ENCODE measurements at places on chromosomes 1 and 21.

DNA sequence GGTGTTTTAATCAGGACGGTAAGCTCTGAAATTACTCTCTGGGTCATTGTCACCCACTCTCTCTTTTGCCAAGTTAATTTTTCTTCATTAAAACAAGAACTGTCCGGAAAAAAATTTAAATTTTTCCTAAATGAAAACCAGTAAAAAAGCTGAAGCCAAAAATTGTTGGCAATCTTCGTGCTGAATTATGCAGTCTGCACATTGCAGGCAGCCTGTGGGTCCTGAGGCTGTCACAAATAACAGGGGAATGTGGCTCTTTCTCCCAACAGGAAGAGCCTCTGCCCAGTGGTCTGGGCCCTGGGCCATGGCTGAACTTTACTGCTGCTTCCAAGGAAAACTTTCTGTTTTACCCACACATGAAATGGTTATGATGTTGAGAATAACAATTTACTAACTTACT, 153.9 kb upstream of the SPAG17 start:
- peak; percentile 61 for DNase-seq

DNA sequence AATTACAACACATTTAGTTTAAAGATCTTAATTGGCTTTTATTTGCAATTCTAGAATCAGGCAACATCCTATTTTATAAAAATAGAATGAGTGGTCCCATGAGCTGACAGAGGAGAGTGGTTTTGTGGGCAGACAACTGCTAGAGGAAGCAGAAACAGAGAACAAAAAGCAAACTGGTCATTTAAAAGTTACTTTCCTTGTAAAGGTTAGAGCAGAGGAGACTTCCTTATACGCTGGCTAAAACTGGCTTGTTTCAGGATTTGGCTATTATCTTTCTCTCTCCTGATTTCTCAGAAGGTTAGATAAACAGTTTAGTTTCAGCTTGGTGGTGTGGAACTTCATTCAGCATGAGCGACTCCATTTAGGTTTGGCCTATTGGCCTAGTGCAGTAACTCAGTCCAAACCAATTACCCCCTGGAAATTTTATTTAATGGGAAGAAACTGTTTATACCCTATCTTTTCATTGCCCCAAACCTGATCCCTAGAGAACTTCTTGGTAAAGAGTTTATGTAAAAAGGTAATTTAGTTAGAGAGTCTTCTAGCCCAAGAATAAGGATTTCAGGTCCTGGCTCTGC, 32.2 kb upstream of the IL20 start:
- DNase-seq: no peak

DNA sequence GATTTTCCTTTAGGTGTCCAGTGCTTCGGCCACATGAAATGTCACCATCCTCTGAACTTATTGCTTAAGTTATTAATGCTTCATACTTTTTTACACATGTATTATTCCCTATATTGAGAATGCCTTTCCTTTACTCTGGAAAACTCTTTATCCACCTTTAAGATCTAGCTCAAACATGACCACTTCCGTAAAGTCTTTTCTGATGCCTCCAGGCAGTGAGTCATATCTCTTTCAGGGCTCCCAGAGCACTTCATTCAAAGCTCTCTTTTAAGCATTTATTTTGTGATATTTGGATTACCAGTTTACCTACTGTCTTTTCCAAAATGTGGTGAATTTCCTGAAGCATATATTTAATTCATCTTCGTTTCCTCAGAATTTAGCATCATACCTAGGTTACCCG, 178.9 kb downstream of the HS2ST1 start:
- DNase-seq: no peak

- DNase-seq: no peak
These were observed 178.5 kb upstream of the LYPLAL1 start for GRCh38 chr1:218995091-218995665.

DNA sequence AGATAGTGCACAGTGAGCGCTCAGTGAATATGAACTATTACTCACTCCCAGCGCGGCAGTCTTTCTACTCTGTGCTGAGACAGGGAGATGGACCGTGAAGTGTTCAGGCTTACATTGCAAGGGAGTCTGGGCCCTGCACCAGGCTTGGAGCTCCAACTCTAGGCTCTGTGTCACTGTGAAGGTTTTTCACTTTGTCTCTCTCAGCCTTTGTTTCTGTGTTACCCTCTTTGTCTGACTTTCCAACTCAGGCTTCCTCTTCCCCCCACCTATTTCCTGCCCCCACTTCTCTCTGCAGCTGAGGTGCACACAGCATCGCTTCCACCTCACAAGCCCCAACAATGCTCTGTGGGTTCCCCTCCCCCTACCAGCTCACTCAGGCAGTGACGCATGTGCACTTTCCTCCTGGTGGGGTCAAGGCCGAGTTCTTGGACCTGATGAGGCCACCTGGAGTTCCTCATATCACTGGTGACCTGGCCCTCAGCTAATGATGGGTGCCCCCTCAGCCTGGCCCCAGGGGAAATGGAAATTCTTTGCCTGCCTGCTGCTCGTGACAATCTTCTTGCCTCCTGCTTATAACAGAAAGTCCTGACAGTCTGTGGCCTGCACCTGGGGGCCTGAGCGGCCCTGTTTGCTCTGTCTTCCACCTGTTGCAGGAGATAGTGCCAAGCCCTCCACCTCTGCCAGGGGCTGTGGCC, 1.1 kb upstream of the LCK start:
- DNase-seq: no peak

DNA sequence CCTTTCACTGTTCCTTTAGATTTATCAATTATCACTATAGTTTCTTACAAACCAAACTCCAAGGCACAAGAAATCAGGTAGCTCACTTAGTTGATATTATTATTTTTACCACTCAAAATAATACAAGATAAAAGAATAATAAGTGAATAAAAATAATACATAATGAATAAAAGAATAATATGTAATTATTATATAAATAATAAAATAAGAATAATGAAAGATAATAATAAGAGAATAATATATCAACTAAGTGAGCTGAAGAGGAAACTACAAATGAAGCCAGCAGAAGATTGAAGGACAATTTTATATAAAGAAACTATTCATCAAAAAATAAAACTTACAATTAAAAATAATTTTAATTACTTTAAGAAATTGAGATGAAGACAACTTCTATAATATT, 90.6 kb downstream of the LRRIQ3 start:
- no peak for DNase-seq

DNA sequence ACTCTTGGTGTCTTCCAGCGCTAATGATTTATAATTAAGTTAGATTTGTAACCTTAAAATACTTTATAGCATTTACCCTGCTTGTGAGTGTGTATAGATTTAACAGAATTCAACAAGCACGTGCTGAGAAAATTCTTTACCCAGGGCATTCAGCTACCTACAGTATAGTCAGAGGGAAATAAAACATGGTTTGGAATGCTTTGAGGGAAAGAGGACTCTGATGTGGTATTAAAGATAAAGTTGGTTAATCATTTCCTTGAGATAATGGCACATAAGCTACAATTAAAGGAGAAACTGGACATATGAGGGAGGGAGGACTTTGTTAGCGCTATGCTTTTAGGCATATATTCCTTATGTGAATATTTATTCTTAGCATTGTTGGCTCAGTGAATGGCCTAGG, 26.4 kb upstream of the IL12RB2 start:
- no peak for DNase-seq

GRCh38 chr1:24111996-24112779, at the start of gene MYOM3:
MYOM3 (minus strand) TSS chr1:24112135; CDS start chr1:24108636, 3,499 bp downstream.
- DNase-seq: peak; percentile 84

DNA sequence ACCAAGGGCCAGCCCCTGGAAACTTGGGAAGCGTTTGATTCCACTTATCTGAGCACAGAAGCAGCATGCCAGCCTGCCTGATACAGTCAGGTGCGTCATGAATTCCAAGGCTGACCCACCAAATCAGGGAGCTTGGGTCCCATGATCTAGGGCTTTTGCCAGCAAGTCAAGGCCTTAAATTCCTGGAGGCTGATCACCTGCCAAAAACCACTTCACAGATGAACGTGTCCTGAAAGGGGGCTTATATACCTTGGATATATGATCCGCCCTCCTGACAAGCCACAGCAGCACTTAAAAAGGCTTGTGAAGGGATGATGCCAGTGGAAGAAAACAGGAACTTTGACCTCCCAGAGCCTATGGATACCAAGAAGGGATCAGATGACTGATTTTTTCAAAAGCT, 24.0 kb upstream of the CLIC6 start:
- DNase-seq: no peak

GRCh38 chr1:178485541-178485981, 11.2 kb downstream of the CLEC20A start:
- no peak for DNase-seq

DNA sequence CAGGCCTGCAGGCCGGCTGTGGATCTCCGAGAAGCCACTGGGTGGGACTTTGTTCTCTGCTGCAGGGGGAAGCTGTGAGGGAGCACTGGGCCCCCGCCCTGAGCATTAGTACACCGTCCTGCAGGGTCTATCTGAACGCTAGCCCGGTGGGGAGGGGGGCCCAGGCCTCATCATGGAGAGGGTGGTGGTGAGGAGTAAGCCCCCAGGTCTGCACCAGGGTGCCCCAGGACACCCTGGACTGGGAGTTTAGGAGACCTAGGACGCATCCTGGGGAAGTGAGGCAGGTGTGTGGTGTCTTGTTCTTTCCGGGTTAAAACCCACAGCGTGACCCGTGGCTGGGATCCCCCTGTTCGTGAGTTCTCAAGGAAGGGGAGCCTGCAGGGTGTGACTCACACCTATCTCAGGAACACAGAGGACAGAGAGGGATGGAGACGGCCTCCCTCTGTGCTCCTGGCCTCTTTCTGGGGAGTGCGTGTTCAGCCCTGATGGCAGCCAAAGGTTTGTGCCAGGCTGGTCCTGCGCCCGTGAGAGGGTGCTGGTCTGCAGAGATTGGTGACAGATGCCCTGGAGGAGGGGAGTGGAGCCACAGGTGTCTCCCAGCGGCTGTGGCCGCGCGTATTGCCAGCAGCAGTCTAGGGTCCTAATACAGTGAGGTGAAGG, 44.8 kb downstream of the AGPAT3 start:
- DNase-seq: no peak

Measured in AG08395 (cell line).